Colonic mucosa (tissue), 4 donors: ENCODE measurements at places on chromosomes 12 and 14. TPM values are rescaled to one million over a fixed set of nuclear protein-coding genes. Genes with fewer than 3 reads are reported as not detected.

DNA sequence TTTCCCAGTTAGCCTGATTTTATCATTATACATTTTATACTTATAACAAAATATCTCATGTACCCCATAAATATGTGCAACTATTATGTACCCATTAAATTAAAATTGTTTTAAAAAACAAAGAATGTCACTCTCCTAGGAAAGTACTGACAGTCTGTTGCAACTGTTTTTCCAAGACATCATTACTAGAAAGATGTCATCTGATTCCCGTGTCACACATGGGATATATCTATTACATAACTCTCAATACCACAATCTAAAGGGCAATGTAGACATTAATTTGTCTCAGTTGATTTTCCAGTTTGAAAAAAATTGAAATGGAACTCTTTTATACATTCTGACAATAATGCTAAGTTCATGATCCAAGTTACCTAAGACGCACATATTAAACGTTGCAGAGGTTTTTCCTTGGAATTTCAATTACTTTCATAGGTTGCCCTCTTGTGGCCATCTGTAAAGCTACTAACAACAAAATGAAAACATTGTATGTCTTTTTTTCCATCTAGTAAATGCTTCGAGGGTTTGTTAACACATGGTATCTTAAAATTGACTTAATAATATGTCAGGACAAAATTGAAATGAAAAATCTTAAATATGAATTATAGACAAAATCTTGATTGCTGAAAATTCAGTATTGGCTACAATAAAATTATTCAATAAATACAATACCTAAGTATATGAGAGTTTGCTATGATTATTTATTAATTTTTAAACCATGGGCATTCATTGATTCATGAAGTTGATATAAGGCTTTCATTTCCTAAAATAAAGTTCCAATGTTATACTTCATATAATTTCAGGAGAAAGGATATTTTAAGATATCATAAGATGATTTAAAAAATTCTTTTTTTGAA lies 131.6 kb downstream of the PPFIA2 start:
- no peak for DNase-seq
- no peaks in the 10 kb centered on the region for H3K36me3 ChIP-seq
- H3K27me3 ChIP-seq, result no peaks in the 10 kb centered on the region
- H3K27ac ChIP-seq, result no peak overlapping the region
- H3K4me1 ChIP-seq, result no peaks in the 10 kb centered on the region

GRCh38 chr14:90671382-90672234 lies 144.6 kb downstream of the TTC7B start:
- H3K36me3 ChIP-seq, result no peaks in the 10 kb centered on the region
- DNase-seq, result no peak
- no peaks in the 10 kb centered on the region for H3K27me3 ChIP-seq

- DNase-seq, result no peak
- no peaks in the 10 kb centered on the region for H3K36me3 ChIP-seq
- H3K27me3 ChIP-seq, result no peaks in the 10 kb centered on the region
- no peak overlapping the region for H3K27ac ChIP-seq
- H3K4me1 ChIP-seq, result no peaks in the 10 kb centered on the region
Measured at GRCh38 chr12:8665759-8666158, 3.1 kb upstream of the MFAP5 start.

DNA sequence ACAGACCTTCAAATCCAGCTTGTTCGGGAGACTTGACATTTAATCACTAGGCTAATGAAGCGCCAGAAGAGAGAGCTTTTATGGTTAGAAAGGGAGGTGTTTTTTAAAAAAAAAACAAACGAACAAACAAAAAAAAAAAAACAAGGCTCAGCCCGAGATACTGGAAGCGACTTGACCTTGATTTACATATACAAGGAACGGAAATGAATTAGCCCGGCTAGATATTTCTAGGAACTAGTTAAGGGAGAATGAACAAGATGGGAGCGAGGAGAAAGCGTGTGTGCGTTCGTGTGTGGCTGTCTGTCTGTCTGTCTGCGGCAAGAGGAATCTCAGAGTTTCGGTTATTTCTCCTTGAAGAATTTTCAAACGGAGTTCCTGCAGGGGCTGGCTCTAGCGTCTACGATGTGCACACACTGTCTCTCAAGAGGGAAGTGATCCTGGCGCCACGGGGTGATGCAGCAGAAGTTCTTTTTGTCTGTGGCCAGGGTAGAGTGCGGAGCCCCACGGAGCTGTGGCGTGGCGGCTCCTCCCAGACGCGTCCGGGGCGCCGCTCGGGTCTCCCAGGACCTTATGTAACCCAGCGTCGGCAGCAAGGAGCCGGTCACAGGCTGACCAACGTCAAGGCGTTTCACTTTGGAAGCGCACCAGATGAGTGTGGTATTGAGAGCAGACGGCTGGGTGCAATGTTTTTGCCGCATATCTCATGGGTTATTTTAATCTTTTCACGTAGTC lies 18.8 kb downstream of the SOCS2 start:
- no peaks in the 10 kb centered on the region for H3K4me1 ChIP-seq
- no peaks in the 10 kb centered on the region for H3K36me3 ChIP-seq
- H3K4me3 ChIP-seq, result peak overlapping the region; percentile 51
- peak overlapping the region; percentile 66 for H3K27ac ChIP-seq
- no peaks in the 10 kb centered on the region for H3K27me3 ChIP-seq
- DNase-seq, result peak; percentile 63

- no peaks in the 10 kb centered on the region for H3K4me1 ChIP-seq
- no peaks in the 10 kb centered on the region for H3K27me3 ChIP-seq
- DNase-seq, result no peak
- H3K4me3 ChIP-seq, result no peak overlapping the region
- peak overlapping the region; percentile 9 for H3K27ac ChIP-seq
Measured at GRCh38 chr14:61146899-61147298, 134.2 kb downstream of the TMEM30B start.

- no peak overlapping the region for H3K27ac ChIP-seq
- no peaks in the 10 kb centered on the region for H3K27me3 ChIP-seq
- no peak for DNase-seq
- no peaks in the 10 kb centered on the region for H3K4me1 ChIP-seq
Measured at GRCh38 chr14:90603336-90603735, 206.5 kb downstream of the CALM1 start.

DNA sequence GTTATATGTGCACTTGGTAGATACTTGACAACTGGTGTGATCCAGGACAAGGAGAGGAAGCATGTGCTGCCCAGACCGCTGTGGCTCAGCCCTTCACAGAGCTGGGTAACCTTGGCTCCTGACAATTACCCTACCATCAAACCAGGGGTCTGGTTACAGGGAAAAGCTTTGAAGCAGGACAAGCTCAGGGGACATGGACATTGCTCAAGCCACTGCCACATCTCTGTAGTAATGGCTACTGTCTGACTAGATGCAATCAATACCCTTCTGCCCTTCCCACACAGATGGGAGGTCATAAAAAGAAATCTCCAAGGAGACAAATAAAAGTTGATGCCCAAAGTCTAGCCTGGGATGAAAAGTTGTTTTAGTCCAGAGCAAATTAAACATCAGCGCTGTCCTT lies 577.4 kb downstream of the MED13L start:
- H3K27ac ChIP-seq, result no peak overlapping the region
- no peak overlapping the region for H3K4me3 ChIP-seq
- no peaks in the 10 kb centered on the region for H3K27me3 ChIP-seq
- no peaks in the 10 kb centered on the region for H3K4me1 ChIP-seq
- no peak for DNase-seq

DNA sequence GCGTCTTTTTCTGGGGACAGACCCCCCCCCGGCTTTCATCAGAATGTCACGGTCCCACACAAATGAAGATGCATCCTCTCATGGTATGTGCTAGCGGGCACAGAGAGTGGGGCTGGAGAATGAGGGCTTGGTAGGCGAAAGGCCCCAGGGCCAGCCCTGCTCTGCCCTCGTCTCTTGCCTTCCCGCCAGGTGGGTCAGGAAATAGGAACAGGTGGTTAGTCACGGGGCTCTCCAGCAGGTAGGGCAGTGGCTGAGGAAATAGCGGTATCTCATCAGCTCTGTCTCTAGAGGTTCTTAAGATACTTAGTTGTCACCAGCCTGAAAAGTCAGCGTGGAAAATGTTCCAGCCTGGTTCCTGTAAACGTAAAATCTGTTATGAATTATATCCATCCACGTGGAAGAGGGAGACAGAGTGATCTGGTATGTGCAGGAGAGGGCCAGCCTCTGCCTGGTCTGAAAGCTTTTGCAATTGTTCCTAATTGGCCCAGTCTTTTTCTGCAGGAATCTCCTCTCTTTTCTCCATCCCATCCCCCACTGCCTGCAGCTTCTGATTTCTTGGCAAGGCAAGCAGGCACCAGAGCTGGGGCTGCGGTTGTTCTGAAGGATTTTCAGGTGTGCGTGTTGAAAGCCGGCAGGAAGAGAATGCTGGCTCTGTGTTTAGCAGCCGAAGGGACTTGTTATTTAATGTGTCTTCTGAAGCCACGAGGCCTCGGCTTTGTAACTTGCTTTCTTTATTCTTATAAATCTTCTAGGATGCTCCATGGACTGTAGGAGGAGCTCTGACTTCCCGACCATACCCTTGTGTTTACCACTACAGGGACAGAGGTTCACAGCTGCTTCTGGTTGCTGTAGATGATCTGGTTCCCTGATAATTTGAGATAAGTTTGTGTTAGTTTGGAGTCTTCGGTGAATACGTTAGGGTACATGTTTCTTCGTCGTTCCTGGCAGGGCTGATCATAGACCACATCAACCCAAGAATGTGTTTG lies 131.1 kb downstream of the CACNA1C start:
- peak overlapping the region; percentile 6 for H3K27ac ChIP-seq
- no peaks in the 10 kb centered on the region for H3K27me3 ChIP-seq
- H3K4me1 ChIP-seq, result no peaks in the 10 kb centered on the region
- no peak for DNase-seq

The ALX1 gene
- not detected for total RNA-seq

The ERBB3 gene
- total RNA-seq, result 206 TPM

The OR4L1 gene
- total RNA-seq, result not detected

The ARHGEF25 gene
- 2.4 TPM for total RNA-seq

The MUCL1 gene
- not detected for total RNA-seq
